Stimulated activated CD8-positive, alpha-beta memory T cell treated with anti-CD3 and anti-CD28 coated beads, Interleukin-7, amount 100 ng/mL, for 4 hours (primary cell): ENCODE measurements at places on chromosomes 1 and 21.

DNA sequence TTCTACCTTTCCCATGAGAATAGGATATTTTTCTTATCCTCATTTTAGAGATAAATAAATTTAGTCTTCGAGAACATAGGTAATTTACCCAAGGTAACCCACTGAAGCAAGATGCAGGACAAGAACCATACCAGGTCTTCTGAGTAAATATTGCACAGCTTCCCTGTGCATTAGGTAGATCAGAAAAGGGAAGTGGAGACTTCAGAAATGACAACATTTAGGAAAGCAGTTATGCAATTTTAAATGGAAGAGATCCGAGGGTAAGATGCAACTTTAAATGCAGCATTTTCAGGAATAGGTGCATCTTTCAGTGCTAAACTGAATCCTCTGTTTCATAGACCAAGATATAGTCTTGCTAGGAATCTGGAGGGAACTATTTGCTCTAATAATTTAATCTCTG, 206.4 kb upstream of the SGIP1 start:
- no peak for DNase-seq

DNA sequence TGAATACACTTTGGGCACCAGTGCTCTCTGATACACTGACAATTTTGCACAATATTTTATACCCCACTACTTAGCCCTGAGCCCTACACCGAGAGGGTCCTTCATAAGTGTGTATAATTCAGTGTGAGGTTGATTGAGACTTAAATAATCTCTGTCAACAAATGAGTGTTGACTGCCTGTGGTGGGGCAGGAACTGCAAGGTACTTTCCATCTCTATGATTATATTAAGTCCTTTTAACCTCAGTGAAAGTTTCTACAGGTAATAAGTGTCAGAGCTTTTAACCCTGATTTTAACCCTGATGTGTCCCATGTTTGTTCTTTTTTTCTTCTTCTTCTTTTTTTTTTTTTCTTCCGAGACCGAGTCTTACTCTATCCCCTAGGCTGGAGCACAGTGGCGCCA, 5.8 kb downstream of the CASQ1 start:
- no peak for DNase-seq

- DNase-seq, result no peak
Measured at GRCh38 chr1:47340227-47340626, 6.6 kb downstream of the CMPK1 start.

DNA sequence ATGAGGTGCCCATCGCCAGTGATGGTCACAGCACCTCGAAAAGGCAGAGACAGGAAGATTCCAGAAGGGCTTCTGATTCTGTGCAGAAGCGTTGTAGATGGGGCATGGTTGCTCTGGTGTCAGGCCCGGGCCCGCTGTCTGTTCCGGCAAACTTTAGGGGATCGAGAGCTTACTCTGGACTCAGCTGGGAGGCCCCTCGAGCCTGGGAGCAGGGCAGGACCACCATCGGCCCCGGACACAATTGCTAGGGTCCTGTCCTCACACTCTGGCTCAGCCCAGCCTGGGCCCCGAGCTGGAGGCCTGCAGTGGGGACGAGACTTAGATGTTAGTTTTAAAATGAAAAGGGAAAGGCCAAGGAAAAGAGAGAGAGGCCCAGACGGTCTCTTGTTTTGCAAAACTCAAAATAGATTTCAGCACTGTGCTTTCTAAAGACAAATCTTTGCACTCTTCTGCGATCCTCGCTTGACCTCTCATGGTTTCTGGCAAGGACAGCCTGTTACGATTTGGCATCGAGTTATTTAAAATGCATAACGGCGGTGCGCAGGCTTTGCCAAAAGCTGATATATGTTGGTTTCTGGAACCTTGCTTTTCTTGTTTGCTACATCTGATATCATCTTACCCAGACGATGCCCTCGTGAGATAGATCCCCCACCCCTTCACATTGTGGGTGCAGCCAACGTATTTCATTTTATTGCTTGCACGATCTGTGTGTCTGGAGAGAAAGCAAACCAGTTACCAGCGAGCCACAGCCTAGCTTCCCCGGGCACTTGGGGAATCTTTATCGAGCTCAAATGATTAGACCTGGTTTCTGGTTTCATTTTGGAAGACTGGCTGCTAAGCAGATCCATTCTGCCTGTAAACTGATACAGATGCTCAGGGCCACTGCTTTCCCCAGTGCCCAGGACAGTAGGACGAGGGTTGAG, 58.0 kb downstream of the PRDM16 start:
- DNase-seq, result no peak

GRCh38 chr1:201539561-201540431, 869 bp downstream of the NAV1 start:
- no peak for DNase-seq

GRCh38 chr1:52920791-52921291, 699 bp downstream of the ECHDC2 start:
- DNase-seq, result no peak

GRCh38 chr1:1777583-1777899, 729 bp downstream of the NADK start:
- DNase-seq, result no peak

GRCh38 chr21:36694593-36695282, 4.2 kb upstream of the SIM2 start:
- DNase-seq, result no peak

GRCh38 chr1:162151900-162152829, 82.7 kb downstream of the NOS1AP start:
- DNase-seq, result no peak

GRCh38 chr1:182927693-182928433, 25.1 kb downstream of the SHCBP1L start:
- DNase-seq, result no peak

- no peak for DNase-seq
Measured at GRCh38 chr1:228982637-228983036, 247.4 kb downstream of the RHOU start.
